ENCODE measurements at places on chromosomes 4 and X.

- no peak for DNase-seq
Observed at GRCh38 chrX:38320819-38321218, 6.5 kb downstream of the RPGR start.

- no peak for DNase-seq
Observed at GRCh38 chr4:38920186-38920585, 52.6 kb downstream of the FAM114A1 start.

DNA sequence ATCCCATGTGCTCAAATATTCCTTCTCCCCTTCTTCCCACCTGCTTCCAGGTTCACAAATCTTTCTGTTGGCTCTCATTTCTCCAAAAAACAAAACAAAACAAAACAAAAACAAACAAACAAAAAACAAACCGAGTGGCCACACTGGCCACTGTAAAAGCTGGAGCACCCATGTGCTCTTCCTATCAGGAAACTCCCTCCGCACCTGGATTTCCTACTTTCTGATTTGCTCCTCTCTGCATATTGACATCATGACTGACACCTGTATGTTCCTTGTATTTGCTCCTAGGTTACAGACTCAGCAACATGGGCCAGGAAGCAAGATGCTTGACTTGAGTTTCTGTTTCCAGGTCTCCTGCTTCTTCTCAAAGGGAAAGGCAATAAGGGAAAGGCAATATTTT is 258.8 kb downstream of the GPC3 start:
- DNase-seq, result no peak

DNA sequence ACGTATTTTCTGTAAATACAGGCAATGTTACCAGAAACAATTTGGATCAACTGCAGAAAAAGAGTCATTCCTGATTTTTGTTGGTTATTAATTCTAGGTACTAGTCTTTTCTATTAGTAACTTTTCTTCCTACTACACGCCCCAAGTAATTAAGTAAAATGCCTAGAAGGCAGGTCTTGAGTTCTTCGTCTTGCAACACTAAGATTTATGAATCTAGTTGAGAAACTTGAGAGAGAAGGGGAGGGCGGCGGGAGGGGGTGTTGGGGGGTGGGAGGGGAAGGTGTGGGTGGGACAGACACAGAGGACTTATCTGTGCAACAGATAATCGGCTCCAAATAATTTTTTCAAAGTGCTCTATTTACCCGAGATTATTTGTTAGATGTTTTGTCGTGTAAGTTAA is 3.0 kb downstream of the RAP2C start:
- DNase-seq, result no peak

GRCh38 chr4:151567056-151567455 is 158.1 kb downstream of the FHIP1A start:
- DNase-seq, result no peak

- no peak for DNase-seq
Observed at GRCh38 chr4:98522636-98523395, 135.6 kb downstream of the TSPAN5 start.

GRCh38 chrX:153793291-153793690 is 884 bp downstream of the IDH3G start:
- DNase-seq, result no peak

GRCh38 chr4:173536808-173537429 is 6.9 kb upstream of the HAND2 start:
- no peak for DNase-seq

GRCh38 chr4:76892001-76892400 is 5.9 kb downstream of the SOWAHB start:
- DNase-seq, result no peak

- DNase-seq, result no peak
Observed at GRCh38 chrX:41087201-41087600, 2.0 kb downstream of the USP9X start.

GRCh38 chr4:67934628-67935027 is 28.7 kb downstream of the TMPRSS11A start:
- DNase-seq, result no peak

- no peak for DNase-seq
Observed at GRCh38 chrX:148610328-148610698, 109.9 kb downstream of the AFF2 start.

DNA sequence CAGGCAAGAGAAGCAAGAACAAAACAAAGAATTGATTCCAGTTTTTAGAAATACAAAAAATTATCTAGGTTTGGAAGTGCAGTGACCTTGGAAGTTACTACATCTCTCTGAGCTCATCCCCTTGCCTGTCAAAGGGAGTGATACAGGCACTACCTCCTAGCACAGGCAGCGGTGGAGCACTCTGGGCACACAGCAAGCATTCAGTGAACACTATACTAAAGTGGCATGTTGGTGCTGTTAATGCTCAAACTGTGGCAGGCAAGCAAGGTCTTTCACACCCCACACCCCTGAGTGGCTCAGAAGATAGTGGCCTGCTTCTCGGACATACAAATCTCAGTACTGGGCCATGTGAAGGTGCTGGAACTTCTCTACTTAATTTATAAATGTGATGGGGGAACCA is 51.2 kb downstream of the DRD5 start:
- no peak for DNase-seq

DNA sequence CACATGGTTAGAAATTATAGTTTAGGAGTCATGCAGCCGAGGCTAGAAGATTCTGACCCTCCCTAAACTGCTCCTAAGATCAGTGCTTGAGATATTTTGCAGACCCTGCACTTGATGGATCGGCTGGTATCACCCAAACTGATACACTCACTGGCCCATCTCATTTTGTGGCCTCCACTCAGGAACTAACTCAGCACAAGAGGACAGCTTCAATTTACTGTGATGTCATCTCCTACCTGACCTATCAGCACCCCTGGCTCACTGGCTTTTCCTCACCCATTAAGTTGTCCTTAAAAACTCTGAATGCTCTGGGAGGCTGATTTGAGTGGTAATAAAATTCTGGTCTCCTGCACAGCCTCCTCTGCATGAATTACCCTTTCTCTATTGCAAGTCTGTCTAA is 450.9 kb downstream of the PCDH10 start:
- no peak for DNase-seq

DNA sequence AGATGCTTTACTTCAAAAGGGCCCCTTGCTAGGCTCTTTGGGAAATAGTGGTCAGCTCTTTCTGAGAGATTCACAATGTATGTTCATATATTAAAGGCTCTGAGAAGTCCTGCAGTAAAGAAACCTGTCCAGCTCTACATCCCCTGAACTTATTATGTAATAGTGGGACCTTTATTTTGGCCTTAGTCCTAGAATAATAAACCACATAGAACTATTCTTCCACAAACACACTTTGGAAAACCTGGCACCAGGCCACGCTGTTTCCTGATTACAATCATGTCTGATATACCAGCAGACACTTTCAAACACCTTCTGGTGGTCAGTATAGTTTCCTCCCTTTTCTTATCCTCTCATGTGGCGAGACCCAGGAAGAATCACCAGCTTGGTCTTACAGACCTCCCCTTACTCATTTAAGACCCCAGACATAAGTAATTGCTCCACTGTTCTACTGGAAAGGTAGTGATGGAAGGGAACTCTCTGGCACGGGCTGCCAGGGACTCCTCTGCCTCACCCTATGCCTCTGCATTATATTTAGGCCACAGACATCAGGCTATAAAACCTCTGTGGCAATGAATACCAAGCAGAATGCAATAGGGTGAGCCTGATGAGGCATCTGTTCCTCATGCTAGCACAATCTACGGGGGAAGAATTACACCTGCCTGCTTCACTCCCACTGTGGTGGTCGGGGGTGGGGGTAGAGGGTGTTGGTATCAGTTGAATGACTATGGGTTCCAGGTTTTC is 5.7 kb upstream of the PPEF1 start:
- no peak for DNase-seq

DNA sequence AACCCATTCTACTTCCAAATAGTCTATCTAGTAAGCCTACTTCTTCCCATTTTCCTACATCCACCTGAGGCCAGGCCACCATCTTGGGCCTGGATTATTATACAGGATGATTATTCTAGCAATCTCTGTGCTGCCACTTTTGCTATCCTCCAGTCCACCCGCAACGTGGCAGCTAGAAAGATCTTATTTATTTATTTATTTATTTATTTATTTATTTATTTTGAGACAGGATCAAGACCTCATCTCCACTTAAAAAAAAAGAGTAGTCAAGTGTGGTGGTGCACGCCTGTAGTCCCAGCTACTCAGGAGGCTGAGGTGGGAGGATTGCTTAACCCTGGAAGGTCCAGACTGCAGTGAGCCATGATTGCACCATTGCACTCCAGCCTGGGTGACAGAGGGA is 15.2 kb upstream of the BCOR start:
- no peak for DNase-seq

DNA sequence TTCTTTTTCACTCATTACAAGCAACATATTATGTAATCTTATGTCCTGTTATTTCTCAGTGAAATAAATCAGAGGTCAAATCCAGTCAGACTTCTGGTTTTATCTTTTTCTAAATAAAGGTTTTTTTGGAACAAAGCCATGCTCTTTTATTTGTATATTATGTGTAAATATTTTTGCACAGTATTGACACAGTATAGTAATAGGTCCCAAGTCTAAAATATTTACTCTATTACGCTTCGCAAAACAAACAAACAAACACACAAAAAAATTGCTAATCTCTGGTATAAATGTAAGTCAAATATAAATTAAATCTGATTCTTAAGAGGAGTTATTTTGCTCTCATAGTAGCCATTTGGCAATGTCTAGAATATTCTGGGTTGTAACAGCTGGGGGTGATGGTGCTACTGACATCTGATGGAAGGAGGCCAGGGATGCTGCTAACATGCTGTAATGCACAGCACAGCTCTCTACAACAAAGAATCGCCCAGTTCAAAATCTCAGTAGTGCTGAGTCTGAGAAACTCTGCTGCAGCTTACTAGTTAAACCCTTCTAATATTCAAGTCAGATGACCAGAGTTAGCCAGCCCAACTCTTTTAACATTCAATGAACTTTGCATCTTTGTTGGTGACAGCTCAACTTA is 602.1 kb downstream of the RAB28 start:
- DNase-seq, result no peak

DNA sequence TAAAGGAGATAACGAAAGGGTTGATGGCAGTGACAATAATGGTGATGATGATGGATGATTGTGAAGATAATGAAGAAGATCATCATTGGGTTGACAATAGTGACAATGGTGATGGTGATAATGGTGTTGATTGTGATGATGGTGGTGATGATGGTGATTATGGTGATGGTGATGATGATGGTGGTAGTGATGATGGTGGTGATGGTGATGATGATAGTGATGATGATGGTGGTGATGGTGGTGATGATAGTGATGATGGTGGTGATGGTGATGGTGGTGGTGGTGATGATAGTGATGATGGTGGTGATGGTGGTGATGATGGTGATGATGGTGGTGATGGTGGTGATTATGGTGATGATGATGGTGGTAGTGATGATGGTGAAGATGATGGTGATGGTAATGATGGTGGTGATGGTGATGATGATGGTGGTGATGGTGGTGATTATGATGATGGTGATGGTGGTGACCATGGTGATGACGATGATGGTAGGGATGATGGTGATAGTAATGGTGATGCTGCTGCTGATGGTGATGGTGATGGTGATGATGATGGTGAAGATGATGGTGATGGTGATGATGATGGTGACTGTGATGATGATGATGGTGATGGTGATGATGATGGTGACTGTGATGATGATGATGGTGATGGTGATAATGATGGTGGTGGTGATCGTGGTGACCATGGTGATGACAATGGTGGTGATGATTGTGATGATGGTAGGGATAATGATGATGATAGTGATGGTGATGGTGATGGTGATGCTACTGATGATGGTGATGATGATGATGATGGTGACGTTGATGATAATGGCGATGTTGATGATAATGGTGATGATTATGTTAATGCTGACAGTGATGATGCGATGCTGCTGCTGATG is 61.6 kb upstream of the NKX1-1 start:
- no peak for DNase-seq

GRCh38 chr4:182017038-182017437 is 226.2 kb upstream of the TENM3 start:
- DNase-seq, result no peak

DNA sequence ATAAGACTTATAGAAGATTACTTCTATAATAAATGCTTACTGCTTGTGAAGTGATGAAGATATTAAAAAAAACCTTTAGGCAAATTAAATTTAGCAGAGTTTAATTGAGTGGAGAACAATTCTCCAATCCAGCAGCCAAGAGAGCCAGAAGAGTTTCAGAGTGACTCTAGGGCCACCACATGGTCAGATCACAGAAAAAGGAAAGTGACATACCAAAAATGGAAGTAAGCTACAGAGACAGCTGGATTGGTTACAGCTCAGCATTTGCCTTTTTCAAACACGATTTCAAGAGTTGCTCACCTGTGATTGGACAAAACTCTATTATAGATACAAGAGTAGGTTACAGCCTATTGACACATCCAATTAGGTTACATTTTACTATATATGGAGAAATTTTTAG is 79.0 kb upstream of the TRAM1L1 start:
- DNase-seq, result no peak

- DNase-seq, result no peak
Observed at GRCh38 chrX:120549483-120550452, 11.0 kb downstream of the CUL4B start.

- peak; percentile 84 for DNase-seq
Observed at GRCh38 chrX:150898343-150899190, at the start of gene CD99L2. Gene CD99L2 (minus strand): TSS chrX:150898668. CDS start chrX:150898588, 80 bp downstream.

GRCh38 chrX:15929194-15929593 is 74.6 kb upstream of the AP1S2 start:
- no peak for DNase-seq

DNA sequence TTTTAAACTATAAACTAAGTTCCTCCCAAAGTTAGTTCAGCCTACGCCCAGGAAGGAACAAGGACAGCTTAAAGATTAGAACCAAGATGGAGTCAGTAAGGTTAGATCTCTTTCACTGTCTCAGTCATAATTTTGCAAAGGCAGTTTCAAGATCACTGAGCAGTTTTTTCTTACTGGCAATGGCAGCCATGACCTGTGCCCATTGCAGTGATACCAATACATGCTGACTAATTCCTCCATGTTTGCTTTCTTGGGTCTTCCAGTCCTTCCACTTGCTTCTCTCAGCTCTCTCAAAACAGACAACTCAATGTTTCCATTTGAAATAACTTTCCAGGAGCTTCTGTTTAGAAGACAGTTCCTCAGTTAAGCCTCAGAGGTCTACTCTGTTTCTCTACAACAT is 79.5 kb downstream of the PCDH18 start:
- no peak for DNase-seq

Measured in stimulated activated CD4-positive, alpha-beta T cell treated with anti-CD3 and anti-CD28 coated beads, Interleukin-1b, Interleukin-23, amount 100 ng/mL, for 1 hour (primary cell).